ENCODE measurements at places on chromosomes 7 and 10.
A peak's percentile ranks its signal among the peaks of the same experiment; 100 is the strongest.

DNA sequence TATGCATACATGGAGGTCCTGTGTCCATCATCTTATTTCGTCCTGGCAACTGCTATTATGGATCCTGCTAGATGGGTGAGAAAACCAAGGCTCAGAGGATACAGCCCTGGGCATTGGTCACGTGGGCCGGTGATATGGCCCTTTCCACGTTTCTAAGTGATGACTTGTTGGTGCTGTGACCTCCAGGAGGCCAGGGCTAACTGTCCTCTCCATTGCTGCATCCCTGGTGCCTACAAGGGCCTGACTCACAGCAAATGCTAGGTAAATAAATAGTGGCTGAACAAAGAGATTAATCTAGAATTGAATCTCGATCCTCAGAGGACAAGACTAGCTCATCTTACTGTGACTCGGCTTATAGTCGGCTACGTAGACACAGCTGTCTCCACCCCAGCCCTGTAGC is 78.6 kb downstream of the FAM53B start:
- DNase-seq, result peak; percentile 4

GRCh38 chr7:48088559-48089045 is 463 bp upstream of the UPP1 start:
- DNase-seq, result peak; percentile 92

GRCh38 chr7:39291628-39292410 is 274.4 kb upstream of the YAE1 start:
- no peak for DNase-seq

- DNase-seq, result no peak
Observed at GRCh38 chr10:115093776-115094408, 727 bp downstream of the ATRNL1 start.

GRCh38 chr10:29540016-29540415 is 94.8 kb downstream of the SVIL start:
- no peak for DNase-seq

GRCh38 chr7:49151146-49151545 is 226.8 kb downstream of the CDC14C start:
- DNase-seq, result no peak

GRCh38 chr7:115995701-115996100 is 34.9 kb downstream of the TFEC start:
- DNase-seq, result no peak

- peak; percentile 76 for DNase-seq
Observed at GRCh38 chr7:2209146-2209960, 23.4 kb downstream of the MAD1L1 start.

DNA sequence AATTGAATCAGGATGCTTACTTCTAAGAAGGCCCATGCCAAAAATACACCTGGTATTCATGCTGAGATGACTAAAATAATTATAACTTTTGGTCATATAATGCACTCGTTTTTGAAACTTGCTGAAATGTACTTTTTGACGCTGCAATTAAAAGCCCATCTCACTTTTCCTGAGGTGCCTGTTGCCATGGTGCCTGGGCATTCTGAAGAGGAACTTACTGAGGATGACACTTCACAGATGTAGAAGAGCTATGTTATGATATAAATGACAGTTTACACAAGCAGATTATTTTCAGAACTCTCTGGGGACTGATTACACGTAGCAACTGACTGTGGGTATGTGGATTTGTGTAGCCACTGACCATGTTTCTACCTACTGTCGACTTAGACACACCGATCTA is 182.4 kb downstream of the TPK1 start:
- no peak for DNase-seq

- no peak for DNase-seq
Observed at GRCh38 chr10:95831515-95831914, 75.6 kb downstream of the ENTPD1 start.

DNA sequence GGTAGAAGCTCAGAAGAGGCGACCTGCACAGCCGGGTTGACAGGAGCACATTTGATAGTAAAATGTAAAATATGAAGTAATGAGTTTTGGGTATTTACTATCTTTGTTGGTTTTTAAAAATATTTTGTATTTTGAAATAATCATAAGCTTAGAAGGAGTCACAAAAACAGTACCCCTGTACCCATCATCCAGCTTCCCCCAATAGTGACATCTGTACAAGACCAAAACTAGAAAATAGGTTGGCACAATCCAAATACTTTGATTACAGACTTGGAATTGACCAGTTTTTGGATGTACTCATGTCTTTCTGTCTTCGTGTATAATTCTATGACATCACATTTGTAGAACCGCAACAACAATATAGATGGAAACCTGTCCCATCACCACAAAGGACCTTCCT is 413.1 kb upstream of the PODXL start:
- no peak for DNase-seq

- peak; percentile 35 for DNase-seq
Observed at GRCh38 chr10:124590216-124591122, 128.8 kb downstream of the LHPP start.

DNA sequence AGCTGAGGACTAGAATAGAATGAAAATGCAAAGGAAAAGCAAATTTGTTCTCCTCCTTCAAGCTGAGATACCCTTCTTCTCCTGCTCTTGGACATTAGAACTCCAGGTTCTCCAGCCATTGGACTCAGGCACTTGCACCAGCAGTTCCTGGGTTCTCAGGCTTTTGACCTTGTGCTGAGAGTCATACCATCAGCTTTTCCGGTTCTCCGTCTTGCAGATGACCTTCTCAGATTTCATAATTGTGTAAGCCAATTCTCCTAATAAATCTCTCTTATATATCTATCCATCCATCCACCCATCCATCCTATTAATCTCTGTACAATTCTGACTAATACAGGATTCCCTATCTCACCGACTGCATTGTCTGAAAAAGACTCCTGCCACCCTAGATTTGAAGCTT is 108.3 kb downstream of the AHR start:
- no peak for DNase-seq

DNA sequence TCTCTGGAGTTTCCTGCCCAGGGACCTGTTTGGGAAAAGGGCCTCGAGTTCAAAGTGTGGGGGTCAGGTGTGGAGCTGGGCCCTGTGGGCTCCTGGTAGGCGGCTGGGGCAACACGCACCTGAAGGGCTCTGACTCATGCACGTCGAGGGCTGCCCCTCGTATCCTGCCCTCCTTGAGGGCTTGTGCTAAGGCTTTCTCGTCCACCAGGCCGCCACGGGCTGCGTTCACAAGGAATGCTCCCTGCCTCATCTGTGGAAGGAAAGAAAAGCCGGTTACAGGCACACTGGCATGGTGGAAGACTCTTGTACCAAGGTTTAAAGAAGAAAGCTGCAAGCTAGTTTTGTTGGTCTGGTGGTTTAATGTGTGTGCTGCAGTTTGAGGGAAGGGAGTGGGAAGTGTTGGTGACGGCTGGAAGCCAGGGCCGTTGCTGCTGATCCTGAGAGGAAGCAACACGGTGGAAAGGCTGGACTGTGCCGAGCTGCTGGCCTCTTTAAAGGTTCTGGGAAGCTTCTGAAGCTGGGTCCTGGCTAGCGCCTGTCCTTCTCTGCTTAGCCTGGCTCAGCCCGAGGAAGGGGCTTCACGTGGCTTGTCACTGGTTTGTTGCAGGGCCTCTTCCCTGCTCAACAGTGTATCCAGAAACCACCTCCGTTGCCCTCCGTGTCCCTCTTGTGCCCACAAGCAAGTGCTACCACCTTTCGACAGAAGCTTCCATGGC is 52.0 kb downstream of the ZRANB1 start:
- DNase-seq, result no peak

All from Right ventricle myocardium inferior (tissue), 1 donor.